ENCODE measurements at places on chromosomes 11 and 22.
A peak's percentile ranks its signal among the peaks of the same experiment; 100 is the strongest.

- DNase-seq = no peak
Measured at GRCh38 chr11:71451596-71452198, 1.3 kb upstream of the NADSYN1 start.

- no peak for DNase-seq
Measured at GRCh38 chr22:23268139-23268712, 87.9 kb downstream of the BCR start.

- DNase-seq = no peak
Measured at GRCh38 chr11:64855596-64856304, 11.3 kb upstream of the CDC42BPG start.

GRCh38 chr11:68905421-68906360, 2.0 kb downstream of the IGHMBP2 start:
- no peak for DNase-seq

- DNase-seq = peak; percentile 75
Measured at GRCh38 chr11:19978668-19979518, 181.4 kb downstream of the DBX1 start.
